ENCODE measurements at places on chromosomes 11 and 22. TPM values are rescaled to one million over a fixed set of nuclear protein-coding genes. Genes with fewer than 3 reads are reported as not detected.

DNA sequence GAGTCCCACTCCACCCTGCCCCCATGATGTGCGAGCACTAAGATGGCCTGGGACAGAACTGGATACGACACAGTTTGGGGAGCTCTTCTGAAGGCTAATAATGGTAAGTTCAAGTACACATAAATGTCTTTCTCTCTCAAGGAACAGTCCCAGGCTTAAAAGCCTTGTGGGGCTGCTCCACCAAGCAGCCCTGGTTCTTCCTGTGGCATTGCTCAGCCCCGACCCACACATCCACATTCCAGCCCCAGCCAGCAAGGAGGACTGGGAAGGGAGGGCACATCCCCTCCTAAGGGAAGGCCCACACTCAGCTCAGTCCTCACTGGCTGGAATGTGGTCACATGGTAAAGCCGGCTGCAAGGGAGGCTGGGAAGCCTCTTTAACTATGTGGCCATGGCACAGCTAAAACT lies 13.3 kb upstream of the MB start:
- no peak for DNase-seq

GRCh38 chr11:6618117-6619003 lies 862 bp downstream of the TPP1 start:
- DNase-seq: no peak

GRCh38 chr11:21421711-21422329 lies 752.4 kb downstream of the NELL1 start:
- no peak for DNase-seq

CDCA5 gene
- 25.9 TPM for total RNA-seq

Data from progenitor cell of endocrine pancreas (in vitro differentiated cells).